ENCODE measurements at places on chromosomes 3 and 15.

DNA sequence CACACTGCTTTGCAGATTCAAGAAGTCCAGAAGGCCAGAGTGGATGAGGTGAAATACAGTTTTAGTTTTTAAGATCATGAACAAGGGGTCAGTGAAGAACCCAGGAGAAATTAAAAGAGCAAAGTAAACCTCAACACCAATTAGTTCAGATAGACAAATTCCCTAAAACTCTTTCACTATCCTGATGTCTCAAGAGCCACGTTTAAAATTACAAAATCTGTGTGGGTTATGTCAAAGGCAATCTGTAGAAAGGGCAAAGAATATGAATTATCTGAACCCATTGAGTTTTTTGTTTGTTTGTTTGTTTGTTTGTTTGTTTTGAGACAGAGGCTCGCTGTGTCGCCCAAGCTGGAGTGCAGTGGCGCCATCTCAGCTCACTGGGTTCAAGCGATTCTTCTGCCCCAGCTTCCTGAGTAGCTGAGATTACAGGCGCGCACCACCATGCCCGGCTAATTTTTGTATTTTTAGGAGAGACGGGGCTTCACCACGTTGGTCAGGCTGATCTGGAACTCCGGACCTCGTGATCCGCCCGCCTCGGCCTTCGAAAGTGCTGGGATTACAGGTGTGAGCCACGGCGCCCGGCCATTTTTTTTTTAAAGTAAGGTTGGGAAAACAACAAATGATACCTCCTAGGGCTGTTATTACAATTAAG is 32.1 kb upstream of the ST3GAL6 start:
- no peak for DNase-seq

- no peak for DNase-seq
Measured at GRCh38 chr15:39340903-39341645, 239.8 kb upstream of the THBS1 start.

DNA sequence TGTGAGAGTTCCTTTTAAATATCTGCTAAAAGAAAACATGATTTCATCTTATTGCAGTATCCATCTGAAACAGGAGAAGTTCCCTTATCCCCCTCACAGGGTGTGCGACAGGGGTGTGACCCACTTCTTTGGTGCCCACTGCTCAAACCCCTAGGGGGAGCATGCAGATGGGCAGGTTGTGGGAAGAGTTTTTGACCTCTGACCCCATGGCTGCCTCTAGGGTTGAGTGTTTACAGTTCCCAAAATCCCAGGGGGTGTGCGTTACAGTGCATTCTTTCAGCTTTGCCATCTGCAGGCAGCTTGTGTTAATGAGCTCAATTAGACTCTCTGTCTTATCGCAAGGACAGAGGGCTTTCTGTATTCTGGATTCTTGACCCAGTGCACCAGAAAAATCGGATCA is 443.2 kb upstream of the FRG2C start:
- no peak for DNase-seq

DNA sequence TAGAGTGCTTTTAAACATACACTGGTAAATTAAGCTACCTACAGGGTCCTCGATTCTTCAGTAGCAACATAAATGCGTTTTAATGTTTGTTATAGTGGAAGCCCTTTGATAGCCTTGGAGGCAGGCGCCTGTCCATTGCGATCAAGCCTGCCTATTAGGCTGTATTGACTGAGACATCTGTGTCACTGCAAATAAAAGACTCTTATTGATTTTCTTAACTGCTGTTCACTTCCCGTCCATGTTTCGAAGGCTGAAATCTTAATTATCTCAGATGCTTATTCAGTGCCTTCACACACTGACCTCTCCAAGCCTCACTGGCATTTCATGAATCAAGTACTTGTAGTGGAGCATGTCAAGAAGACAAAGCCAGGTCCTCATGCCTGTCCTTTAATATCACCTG is 51.1 kb downstream of the MAP2K5 start:
- no peak for DNase-seq

- DNase-seq: no peak
Measured at GRCh38 chr3:69370901-69371301, 15.0 kb downstream of the FRMD4B start.

- no peak for DNase-seq
Measured at GRCh38 chr3:158863247-158863646, 61.4 kb downstream of the MFSD1 start.

DNA sequence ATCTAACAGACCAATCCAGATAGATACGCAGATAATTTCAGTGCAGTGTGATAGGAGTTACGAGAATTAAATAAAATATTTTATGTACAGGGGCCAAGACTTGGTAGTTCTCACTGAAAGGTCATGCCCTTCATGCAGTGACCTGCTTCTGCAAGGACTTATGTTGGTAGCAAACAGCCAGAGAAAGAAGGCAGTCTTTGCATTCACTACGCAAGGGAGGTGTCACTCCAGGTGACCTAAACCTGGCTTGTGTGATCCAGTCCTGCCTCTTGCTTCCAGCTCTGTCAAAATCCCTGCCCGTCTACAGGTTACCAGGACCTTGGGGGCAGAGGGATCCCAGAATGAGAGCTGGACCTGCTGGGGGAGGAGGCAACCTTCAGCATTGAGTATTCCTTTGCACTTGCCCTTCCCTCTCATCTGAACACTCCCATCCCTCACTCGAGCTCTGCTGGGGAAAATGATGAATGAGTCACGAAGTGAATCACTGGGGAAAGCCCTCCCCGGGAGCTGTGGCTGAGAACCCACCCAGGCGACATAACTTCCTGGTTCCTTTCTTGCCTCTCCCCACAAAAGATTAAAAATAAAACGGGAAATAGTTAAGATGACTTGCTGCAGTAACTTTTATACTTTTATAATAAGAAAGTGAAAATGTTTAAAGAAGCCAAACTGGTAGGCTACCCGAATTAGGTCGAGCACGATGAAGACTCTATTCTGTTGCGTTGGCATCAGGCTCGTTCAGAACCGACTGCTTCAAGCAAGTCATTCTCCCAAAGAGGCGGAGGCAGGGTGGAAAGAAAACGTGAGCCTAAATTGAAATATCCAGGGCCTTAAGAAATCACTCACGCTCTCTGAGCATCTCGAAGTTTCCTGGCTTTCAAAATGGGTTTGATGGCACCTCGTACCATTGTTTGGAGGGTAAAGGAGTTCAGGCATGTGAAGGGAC is 216.1 kb downstream of the SLCO3A1 start:
- peak; percentile 53 for DNase-seq

DNA sequence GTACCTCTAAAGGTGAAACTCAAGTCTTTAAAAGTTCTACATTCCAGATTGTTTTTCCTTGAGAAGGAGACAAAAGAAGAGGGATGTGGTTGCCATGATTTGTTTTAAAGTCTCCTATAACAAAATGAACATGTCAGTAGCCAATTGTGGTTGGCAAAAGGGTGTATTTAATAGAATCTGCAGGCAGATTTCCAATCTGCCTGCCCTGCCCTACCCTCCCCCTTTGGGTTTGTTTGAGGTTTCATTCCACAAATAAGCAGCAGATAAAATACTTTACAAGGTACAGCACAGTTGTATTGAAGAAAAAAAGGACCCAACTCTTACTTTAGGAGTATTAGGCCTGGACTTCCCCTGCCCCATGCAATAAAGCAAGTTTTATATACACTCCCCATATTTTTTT is 59.5 kb downstream of the MLH1 start:
- peak; percentile 23 for DNase-seq
